ENCODE measurements at places on chromosomes 13 and 19.

DNA sequence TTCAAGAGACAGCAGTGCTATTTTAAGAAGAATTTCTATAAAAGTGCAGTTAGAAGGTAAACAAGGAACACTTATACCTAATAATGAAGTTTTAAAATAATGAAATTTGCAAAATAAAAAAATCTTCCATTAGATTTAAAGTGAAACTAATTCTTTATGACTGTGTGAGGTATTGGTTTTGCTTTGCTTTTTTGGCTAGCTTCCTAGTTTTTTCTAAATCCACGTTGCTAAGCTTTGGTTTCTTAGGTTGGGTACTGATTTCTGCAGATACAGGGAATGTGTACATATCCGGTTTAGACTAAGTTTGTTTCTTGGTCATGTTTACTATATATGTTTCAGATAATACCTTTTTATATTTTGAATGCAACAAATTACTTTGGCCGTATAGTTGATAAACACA is 59.8 kb downstream of the SLC7A9 start:
- no peak for DNase-seq

DNA sequence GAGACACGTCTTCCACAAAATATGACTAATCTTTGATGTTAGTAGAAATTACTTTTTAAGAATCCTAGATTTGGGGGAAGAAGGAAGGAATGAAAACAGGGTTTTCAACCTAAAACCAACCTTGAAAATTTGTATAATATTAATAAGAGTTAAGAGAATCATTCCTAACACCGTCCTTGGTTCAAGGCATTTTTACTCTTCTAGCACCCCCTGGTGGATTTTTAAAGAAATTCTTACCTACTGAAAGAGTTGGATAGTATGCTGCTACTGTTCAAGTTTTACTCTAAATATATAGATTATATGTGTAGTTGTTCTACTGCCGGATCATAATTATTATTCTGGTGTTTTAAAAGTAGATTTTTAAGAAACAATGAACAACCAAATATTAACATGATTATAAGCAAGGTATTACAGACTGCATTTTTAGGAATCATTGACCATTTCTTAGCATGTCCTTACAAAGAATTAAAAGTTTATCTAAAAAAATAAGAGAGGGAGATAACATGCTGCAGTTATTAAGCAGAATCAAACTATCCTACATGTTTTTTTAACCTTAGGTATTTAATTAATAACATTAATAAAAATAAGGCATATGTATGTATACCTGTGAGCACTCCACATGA is 7.4 kb upstream of the SLITRK6 start:
- no peak for DNase-seq

GRCh38 chr19:47693489-47693888 is 19.7 kb upstream of the EHD2 start:
- DNase-seq: no peak

DNA sequence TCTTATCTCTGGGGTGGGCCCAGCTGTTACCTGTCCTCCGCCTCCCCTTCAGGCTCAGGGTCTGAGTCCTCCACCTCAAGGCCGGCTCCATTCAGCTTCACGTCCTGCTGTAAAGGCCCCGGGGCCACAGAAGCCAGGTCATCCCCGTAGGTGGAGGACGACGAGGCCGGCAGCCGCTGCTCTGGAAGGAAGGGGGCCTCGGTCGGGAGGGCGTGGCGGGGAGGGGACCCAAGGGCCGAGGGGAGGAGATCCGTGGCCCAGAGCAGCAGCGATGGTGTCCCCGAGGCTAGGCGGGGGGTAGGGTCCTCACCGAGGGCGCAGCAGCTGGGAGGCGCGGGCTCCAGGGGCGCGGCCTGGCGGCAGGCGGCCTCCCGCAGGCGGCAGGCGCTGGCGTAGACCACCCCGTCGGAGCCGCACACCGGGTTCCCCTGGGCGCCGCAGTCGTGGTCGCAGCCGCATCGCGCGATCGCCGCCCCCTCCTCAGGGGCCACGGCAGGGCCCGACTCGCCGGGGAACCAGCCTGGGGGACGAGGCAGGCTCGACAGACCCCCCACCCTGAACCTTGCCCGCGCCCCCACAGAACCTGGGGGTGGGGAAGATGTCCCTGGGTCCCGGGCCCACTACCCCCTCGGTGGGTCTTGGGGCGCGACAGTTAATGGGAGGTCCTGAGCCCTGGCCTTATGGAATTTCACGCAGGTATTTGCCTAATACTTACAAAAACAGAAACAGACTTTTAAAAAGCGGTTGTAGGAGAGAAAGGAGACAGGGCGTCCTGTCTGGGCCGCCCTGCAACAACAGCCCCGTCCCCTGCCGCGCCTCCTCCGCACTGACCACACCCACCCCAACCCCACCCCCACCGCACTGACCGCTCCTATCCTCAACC is 7.6 kb downstream of the F2RL3 start:
- no peak for DNase-seq

DNA sequence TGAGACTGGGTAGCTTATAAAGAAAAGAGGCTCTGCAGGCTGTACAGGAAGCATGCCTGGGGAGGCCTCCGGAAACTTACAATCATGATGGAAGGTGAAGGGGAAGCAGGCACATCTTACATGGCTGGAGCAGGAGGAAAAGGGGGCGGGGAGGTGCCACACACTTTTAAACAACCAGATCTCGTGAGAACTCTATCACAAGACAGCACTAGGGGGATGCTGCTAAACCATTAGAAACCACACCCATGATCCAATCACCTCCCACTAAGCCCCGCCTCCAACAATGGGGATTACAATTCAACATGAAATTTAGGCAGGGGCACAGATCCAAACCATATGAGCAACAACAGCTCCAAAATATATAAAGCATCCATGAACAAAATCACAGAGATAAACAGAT is 46.5 kb upstream of the GTF2F2 start:
- DNase-seq: no peak

All from CD4-positive, alpha-beta T cell (primary cell).